ENCODE measurements at places on chromosomes 1 and 21.

DNA sequence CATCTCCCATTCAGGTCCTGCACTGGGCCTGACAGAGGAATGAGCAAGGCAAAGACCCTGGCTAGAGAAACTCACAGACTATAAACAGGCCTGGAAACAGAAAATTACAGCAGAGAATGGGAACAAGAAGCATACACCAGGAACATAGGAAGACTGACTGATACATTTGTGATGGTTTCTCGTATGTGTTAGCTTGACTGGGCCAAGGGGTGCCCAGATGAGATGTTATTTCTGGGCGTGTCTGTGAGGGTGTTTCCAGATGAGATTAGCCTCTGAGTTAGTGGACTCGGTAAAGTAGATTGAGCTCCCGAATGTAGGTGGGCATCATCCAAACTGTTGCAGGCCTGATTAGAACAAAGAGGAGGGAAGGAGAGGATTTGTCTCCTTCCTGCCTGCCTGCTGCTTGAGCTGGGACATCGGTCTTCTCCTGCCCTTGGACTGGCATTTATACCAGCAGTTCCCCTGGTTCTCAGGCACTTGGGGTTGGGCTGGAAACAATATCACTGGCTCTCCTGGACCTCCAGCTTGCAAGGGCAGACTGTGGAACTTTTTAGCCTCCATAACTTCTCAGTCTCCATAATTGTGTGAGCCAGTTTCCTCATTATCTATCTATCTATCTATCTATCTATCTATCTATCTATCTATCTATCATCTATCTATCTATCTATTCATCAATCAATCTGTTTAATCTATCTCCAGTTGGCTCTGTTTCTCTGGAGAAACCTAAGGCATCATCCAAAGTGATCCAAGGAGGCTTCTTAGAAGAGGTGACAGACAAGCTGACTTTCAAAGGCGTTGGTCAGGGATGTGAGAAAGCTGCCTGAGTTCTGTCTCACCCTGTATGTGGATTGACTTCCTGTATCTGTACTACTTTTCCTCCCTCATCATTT lies 9.7 kb upstream of the FOXO6 start:
- DNase-seq = no peak

- no peak for DNase-seq
Observed at GRCh38 chr1:46489169-46489637, 433 bp upstream of the DMBX1 start.

- DNase-seq = no peak
Observed at GRCh38 chr1:111556325-111557037, 53.0 kb upstream of the ADORA3 start.

DNA sequence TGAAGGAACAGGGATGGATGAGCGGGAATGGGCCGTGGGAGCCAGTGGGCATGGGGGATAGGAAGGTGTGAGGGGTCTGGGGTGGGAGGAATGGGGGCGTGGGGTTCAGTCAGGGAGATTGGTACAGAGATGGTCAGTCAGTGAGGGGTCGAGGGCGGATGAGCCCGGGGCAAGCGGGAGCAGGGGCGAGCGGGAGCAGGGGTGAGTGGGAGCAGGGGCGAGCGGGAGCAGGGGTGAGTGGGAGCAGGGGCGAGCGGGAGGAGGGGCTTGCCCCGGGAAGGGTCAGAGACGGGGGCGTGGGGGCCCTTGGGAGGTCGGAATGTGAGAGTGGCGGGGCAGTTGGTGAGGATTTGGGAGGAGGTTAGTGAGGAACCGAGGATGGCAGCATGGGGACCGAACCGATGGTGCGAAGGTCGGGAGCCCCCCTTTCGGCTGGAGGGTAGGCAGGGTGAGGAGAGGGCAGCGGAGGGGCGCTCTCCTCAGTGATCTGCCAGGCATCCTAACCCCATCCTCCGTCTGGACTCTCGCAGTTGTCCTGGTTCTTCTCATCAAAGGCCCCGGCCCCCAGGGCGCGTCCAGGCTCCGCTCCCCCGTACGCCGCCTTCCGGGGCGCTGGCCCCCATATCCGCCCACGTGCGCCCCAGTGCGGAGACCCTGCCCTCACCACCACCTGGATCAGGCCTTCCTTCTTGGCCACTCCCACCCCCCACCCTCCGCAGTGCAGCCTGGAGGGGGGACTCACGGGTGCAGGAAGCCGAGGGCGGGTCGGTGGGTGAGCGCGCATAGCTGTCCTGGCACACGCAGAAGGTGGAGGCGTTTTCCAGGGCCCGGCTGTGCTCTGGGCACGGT lies 11.2 kb downstream of the EPHA10 start:
- no peak for DNase-seq

DNA sequence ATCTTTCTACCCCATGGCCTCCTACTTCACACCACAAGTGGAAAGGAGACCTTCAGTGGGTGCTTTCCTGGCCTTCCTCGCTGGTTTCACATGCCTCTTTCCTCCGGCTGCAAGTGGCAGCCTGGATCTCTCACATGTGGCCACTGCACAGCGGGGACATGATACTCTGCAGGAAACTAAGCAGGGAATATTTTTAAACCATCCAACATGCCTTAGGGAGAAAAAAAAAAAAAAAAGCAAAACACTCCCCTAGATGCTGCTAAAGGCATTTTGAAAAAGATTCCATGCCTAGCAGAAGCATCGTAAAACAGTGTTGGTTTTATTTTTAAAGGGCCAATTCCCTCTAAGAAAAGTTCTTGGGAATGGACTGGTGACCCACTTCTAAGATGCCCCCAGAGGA lies 12.2 kb upstream of the GJA5 start:
- DNase-seq = no peak

Measured in right renal cortex interstitium (tissue), 3 donors.